Stimulated activated CD4-positive, alpha-beta T cell treated with anti-CD3 and anti-CD28 coated beads, Interleukin-12 subunit alpha, Interleukin-12 subunit beta, amount 100 ng/mL, for 48 hours (primary cell): ENCODE measurements at places on chromosomes 5 and 9.

DNA sequence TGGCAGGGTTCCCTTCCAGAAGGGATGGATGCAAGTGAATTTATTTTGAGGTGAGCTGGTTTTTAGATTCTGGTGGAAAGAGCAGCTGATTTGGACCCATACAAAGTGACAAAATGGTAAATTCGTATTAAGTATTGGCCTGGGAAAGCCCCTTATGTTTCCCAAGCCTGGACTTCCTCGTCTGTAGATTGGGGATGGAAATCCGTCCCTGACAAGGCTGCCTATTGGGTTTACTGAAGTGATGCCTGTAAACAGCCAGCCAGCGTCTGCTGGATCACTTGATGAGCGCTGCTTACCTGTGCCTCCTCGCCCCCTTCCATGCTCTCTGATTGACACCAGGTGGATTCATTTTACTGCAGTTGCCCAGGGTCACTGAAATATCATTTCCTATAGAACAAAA, 233.8 kb downstream of the GADD45G start:
- no peak for DNase-seq

DNA sequence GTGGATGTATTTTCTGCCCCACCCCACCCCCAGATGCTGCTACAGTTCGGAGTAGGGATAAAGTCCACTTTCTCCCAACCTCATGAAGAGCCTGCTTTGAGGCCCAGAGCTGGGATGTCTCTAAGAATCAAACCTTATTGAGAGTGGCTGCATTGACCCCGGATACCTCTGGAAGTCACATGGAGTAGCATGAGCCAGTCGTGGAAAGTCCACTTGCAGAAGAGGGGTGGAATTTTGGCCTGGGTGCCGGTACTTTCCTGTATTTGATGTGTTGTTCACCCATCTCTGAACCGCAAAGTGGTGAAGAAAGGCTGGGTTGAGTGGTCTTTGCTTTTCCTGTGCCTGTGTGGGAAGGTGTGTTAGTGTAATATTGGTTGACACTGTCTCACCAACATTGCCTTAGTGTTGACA, 3.7 kb downstream of the OTULIN start:
- DNase-seq, result peak; percentile 11

DNA sequence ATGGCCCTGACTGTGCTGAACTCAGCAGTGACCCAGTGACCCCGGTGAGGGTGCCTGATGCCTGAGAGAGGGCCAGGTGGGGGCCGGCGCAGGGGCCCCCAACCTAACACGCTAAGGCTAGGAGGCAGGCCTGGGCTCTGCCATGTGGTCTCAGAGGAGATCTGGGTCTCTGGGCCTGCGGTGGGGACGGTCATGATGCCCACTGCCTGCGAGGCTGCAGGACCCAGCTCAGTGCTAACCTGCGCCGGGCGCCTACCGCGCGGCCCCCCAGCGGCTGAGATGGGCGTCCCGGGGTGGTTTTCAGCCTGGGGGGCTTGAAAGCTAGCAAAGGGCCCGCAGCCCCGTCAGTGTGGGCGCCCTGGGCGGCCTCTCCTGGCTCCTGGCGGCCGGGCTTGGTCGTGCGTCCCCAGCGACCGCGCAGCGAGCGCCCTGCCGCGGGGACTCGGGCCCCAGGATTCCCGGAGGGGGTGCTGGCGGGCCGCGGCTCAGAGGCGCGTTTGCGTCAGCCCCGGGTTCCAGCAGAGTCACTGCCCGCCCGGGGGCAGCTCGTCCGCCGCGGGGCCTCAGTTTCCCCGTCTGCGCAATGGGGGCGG, 2.5 kb downstream of the EGFL7 start:
- peak; percentile 25 for DNase-seq

GRCh38 chr5:60549841-60550240, 150.1 kb downstream of the DEPDC1B start:
- DNase-seq, result no peak
